ENCODE measurements at places on chromosomes 13 and 19.

DNA sequence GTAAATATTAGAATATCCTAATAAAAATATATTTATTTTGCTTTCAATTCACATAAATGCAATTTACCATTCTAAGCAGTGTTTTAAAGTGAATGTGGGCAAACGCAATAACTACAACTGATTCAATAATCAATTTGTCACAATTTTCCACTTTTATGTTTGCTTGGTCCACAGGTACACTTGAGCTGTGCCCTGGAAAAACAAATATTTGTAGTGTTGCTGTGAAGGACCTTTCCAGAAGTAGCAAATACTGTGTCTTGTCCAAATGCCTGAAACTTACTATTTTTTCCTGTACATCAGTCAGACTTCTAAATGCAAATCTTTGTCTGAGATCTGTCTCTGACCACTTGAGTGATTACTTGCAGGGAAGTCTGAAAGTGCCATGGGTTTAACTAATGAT, 845.8 kb upstream of the SLITRK5 start:
- H3K4me3 ChIP-seq, result no peak overlapping the region
- no peaks in the 10 kb centered on the region for H3K36me3 ChIP-seq
- H3K4me1 ChIP-seq, result no peaks in the 10 kb centered on the region
- no peak for DNase-seq

- DNase-seq, result no peak
- no peak overlapping the region for H3K27ac ChIP-seq
- no peaks in the 10 kb centered on the region for H3K36me3 ChIP-seq
- no peak overlapping the region for H3K4me3 ChIP-seq
- no peaks in the 10 kb centered on the region for H3K4me1 ChIP-seq
- H3K27me3 ChIP-seq, result no peaks in the 10 kb centered on the region
Observed at GRCh38 chr19:1340681-1341469, 42.8 kb upstream of the NDUFS7 start.

DNA sequence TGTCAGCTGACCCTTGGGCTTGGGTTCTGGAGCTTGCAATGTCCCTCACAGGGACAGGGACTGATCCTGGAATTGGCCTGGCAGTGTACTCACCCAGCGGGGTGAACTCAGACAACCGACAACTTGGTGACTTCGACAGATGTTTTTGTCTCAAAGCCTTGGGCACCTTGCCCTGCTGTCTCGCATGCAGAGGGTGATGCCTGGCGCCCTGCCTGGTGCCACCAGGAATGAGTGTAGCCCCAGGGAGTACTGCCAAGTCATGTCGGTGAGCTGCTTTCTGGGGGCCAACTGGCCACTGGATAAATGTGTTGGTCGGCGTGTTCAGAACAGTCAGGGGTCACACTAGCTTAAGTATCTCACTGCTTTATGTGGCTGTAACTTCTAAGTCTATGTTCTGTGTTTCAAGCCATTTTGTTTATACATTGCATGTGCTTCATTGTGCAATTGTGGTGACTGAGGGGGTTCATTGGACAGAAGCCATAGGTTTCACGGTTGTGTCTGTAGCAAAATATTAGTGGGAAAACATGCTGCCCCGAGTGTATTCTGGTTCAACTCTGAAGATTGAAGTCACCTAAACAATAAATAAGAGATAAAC, 96.3 kb upstream of the TNFSF11 start:
- H3K27me3 ChIP-seq, result no peaks in the 10 kb centered on the region
- no peak for DNase-seq
- no peaks in the 10 kb centered on the region for H3K36me3 ChIP-seq
- H3K4me1 ChIP-seq, result no peaks in the 10 kb centered on the region
- no peak overlapping the region for H3K4me3 ChIP-seq

GRCh38 chr13:89565476-89566100, 1781.9 kb upstream of the MIR17HG start:
- no peaks in the 10 kb centered on the region for H3K36me3 ChIP-seq
- no peak overlapping the region for H3K4me3 ChIP-seq
- DNase-seq, result no peak
